Activated CD4-positive, alpha-beta T cell treated with anti-CD3 and anti-CD28 coated beads for 36 hours (primary cell): ENCODE measurements at places on chromosomes 2 and 18. TPM values are rescaled to one million over a fixed set of nuclear protein-coding genes. Genes with fewer than 3 reads are reported as not detected.
A peak's percentile ranks its signal among the peaks of the same experiment; 100 is the strongest.

REG1B gene
- not detected for total RNA-seq

WNT10A gene
- total RNA-seq, result 5.4 TPM

ATP8B1 gene
- not detected for total RNA-seq

PROKR1 gene
- total RNA-seq, result not detected

NOP58 gene
- total RNA-seq, result 180 TPM

HOXD13 gene
- total RNA-seq, result not detected

MREG gene
- 9.8 TPM for total RNA-seq

KRTCAP3 gene
- total RNA-seq, result 5.9 TPM

KIAA2012 gene
- not detected for total RNA-seq

SULT1C2 gene
- not detected for total RNA-seq

EPB41L3 gene
- total RNA-seq, result 10.4 TPM

GRCh38 chr2:201522965-201523364 lies 71.4 kb downstream of the STRADB start:
- no peak for DNase-seq

- DNase-seq, result no peak
Observed at GRCh38 chr2:117199511-117199910, 615.0 kb upstream of the DDX18 start.

DNA sequence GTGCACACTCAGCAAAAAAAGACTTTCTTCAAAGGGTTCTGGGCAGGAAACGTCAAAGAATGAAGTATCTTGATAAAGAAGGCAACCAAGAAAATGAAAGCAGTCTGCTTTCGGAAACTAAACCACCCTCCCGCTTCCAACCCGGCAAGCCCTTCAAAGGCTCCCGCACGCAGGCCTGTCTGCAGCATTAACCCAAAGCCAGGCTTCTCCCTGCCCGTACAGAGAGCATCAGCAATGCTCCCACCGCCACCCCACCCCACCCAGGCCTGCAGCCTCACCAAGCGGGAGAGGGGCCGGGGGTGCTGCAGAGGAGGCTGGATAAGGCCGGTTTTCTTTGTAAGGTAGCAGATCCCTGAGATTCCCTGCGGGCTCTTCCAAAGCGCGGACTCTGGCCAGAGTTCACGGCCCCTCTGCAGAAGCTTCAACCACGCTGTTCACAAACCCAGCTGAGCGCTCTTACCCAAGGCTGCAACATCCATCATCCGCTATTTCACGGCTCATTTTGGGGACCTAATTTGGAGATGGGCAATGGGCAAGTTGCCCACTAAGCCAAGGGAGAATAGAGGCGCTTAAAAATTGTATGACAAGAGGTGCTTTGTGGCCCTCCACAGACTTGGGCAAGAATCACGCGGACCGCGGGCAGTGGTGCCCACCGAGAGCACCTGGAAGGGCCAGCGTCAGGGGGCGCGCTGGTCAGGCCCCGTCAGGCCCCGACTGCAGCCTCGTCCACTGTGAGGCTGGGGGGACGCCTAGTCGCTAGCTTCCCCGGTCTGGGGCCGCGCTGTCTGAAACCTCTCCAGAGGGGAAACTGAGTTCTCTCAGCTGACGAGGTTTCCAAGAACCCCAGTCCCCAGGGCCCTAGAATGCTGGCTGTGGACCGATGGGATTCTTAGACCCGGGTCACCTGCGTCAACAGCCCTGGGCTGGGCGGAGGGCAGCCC lies 225.4 kb upstream of the ID2 start:
- peak; percentile 75 for DNase-seq

DNA sequence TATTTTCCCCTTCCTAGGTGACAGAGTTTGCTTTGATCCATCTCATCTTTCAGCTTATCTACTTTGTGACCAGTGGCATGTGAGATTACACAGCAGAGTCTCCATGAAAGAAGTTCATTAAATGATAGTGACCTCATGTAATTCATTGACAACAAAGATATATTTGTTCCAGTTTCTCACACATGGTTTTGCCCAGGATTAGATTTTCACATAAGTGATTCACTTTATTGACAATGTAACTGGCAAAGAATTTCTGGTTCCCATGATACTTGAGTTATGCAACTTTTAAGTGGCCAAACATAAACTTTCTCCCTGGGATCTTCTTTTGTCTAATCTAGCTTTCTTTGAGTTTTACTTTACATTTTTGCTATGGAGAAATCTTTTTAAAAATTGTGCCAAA lies 50.0 kb downstream of the MC4R start:
- no peak for DNase-seq

GRCh38 chr18:3902676-3903075 lies 452.7 kb downstream of the TGIF1 start:
- DNase-seq, result no peak

- DNase-seq, result peak; percentile 32
Observed at GRCh38 chr2:20165677-20166509, 59.0 kb downstream of the SDC1 start.

- DNase-seq, result no peak
Observed at GRCh38 chr2:98334439-98335078, 11.7 kb upstream of the CNGA3 start.

DNA sequence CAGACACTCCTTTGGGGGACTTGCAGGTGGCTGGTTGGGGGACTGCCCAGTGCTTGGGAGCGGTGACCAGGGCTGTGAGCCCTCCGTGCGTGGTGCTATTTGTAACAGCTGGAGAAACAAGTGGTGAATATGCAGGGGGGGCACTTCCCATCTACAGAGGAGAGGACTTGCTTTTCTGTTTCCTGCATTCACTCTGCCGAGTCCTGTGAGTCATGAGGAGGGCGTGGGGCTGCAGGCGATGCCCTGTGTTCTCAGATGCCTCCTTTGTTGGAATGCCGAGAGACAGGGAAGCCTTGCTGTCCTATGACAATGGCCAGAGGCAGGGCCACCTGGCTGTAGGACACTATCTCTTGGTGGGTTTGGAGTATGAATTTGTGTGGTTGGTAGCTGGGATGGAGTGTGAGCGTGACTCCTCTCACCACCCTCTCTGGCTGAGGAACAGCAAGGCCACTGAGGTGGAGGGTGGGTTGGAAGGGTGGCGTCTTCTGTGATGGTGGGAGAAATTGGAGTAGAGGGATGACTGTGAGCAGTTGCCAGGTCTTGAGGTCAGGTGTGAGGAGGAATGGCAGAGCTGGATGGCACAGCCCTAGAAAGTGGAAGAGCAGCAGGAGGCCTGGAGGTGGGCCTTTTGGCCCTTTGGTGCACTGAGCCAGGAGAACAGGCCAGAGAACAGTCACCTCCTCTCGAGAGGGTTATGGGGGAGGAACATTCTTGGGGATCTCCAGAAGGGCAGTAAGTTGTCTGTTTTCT lies 24.3 kb downstream of the FHOD3 start:
- no peak for DNase-seq

- no peak for DNase-seq
Observed at GRCh38 chr2:179862898-179863458, 1.6 kb upstream of the ZNF385B start.

DNA sequence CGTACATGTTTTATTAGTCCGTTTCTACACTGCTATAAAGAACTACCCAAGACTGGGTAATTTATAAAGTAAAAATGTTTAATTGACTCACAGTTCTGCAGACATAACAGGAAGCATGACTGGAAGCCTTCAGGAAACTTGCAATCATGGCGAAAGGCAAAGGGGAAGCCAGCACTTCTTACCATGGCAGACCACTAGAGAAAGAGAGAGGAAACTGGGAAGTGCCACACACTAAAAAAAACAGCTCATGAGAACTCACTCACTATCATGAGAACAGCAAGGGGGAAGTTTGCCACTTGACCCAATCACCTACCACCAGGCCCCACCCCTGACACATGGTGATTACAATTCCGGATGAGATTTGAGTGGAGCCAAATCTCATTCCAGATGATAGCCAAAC lies 466.2 kb downstream of the IRS1 start:
- no peak for DNase-seq

DNA sequence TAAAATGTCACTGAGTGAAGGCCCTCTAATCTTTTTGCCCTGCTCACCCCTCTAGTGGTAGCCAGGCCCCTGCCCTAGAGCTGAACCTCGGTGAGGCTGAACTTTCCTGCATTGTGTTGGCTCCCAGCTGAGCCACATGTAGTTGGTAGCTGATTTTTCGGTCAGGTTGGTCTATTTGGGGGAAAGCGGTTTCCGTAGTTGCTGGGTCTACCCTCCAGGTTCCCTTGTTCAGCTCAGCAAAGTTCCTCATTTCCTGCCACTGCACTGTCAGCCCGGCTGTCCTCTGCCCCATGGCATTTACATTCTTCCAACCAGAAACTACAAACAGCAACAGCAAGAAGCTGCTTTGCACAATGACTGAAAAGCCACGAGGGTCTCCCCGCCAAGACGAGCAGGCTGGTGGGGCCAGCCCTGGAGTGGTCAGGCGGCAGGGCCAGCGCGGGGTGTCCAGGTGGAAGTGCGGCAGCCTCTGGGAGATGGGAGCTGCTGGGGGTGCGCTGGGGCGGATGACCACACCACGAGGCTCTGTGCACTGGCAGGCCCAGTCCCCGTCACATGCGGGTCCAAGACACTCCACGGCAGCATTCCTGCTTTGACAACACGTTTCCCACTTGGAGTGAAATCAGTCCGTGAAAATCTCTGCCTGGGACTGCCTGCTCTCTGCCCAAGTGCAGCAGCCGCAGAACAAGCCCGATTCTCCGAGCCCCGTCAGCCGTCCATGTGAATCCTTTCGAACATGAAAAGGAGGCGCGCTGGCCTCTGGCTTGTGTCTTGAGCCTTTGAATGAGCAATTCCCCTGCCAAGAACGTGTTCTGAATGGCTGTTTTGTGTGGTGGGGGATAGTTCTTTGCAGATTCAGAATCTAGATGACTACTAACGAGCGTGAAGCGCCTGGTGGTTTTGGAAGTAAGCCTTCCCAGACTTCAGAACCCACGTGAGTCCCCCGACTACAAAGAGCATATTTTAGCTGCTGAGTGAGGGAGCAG lies 159.4 kb downstream of the ASB1 start:
- no peak for DNase-seq

DNA sequence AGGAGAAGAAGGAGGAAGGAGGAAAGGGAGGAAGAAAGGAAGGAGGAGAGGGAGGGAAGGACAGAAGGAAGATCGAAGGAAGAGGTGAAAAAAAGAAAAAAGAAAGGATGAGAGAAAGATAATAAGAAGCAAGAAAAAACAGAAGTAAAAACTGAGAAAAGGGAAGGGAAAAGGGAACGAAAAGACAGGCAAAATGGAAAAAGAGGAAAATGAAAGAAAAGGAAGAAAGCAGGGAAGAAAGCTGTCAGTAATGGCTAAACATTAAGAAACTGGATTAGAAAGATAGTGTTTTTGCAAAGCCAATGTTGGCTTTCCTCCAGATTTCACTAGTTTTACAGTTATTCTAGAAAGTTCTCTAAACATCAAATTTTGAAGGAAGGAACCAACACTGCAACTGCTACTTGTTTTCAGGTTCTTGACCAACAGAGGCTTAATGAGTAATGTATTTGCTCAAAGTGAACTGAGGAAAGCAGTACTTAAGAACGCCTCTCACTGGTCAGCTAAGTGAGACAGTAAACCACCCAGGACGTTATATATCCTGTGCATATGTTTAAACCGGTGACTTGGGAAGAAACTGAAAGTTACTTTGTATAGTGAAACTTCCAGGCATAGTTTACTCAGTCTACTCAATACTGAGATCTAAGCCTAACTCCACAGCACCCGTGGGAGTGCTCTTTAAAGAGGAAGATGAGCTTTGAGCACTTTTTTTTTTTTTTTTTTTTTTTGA lies 286.2 kb upstream of the TRIB2 start:
- peak; percentile 55 for DNase-seq

DNA sequence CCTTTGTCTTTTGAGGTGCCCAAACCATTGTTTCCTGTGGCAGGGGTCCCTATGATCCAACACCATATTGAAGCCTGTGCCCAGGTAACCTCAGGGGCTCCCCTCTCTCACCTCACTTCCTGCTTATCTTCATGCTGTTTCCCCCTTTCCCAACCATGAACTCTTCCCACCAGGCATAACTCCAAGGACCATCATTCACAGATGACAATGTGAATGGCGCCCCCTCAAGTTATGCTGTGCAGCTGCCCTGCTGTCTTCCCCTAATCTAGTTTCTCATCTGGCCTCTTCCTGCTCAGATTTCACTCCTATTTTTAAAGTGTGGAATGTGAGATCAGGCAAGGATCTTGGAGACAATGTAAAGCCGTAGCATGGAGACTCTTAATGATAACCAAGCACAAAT lies 1.4 kb downstream of the GMPPA start:
- DNase-seq, result no peak

GRCh38 chr2:5700551-5700950 lies 8.4 kb downstream of the SOX11 start:
- DNase-seq, result no peak

- no peak for DNase-seq
Observed at GRCh38 chr2:85706599-85707296, 12.6 kb downstream of the GNLY start.

DNA sequence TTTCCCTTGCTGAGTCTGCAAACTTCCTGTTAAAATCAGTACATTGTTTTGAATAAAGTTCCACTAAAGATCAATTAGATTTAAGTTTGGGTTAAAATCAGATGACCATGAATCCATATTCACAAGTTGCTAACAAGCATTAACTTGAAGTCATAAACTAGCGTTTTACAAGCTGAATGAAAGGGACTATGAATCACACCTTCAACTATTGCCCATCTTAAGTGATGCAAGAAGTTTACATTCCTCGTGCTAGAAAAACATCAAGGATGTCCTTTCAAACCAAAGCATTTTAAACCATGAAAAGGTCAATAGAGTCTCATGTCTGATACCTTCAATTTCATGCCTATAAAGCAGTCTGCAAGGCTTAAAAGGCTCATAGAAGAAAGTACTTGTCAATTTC lies 257.2 kb upstream of the SYT4 start:
- DNase-seq, result no peak

- DNase-seq, result no peak
Observed at GRCh38 chr2:166418853-166419615, 43.3 kb upstream of the SCN9A start.

GRCh38 chr2:138187221-138187620 lies 222.9 kb downstream of the HNMT start:
- DNase-seq, result no peak

- no peak for DNase-seq
Observed at GRCh38 chr2:121480826-121481225, 49.9 kb upstream of the RNU4ATAC start.

DNA sequence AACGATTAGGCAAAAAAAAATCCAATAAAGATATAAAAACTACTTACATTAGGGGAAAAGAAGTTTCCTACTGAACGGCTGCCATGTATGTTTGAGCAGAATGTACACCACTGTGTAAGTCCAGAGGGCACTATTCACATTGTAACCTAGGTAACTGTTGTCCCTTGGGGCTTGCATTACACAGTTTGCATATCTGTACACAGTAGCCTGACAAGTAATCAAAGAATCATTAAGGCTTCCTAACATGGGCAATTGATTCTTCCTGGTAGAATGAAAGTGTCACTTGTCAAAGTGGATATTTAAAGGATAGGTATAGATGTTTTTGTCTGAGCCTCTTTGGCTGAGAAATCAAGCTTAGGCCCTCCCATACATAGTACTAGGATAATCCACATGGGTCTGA lies 39.1 kb downstream of the PLEK start:
- DNase-seq, result no peak

GRCh38 chr18:22221350-22221749 lies 52.0 kb downstream of the GATA6 start:
- no peak for DNase-seq

DNA sequence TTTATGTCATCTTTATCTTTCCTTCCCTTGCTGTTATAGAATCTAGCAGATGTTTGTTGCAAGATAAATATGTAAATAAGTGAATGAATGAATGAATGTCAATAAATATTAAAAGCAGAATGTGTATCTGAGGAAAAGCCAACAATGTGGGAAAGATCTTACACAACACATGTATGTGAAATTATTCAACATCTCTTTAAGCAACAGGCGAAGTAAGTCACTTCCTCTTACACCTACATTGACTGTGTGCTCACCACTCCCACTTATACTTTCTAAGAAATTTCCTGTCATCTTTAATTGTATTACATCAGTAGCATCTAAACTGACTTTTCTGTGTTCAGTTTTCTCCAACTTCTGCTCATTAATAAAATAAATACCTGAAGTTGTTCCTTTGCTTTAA lies 43.0 kb downstream of the RAD51AP2 start:
- DNase-seq, result no peak
